Esophagus squamous epithelium (tissue), 5 donors: ENCODE measurements at places on chromosomes 11 and 22.

DNA sequence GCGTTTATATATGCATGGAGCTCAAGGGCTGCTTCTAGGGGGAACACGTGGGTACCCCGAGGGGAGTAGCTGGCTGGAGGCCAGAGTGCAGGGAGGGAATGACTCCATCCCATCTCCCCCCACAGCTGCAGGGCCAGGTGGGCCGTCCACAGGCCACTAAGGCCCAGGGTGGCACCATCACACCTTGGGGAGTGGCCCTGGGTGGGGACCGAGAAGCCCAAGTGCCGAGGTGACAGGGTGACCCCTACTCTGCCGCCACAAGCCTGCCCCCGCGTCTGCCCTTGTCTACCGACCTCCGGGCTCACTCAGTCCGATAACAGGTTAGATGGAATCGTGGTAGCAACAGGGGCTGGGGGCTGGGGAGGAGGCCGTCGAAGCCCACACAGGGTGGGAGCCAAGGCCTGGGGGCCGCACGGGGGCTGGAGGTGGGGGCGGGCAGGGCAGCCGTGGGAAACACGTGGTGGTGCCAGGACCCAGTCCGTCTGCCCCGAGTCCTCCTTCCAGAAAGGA, 125.7 kb downstream of the KCNQ1OT1 start:
- DNase-seq: no peak

GRCh38 chr11:37503411-37504059, 905.5 kb upstream of the RAG2 start:
- no peak for DNase-seq

- no peak for DNase-seq
These were observed 213.3 kb downstream of the CADM1 start for GRCh38 chr11:115290893-115291292.

GRCh38 chr11:69151836-69152235, 3.9 kb upstream of the SMIM38 start:
- no peak for DNase-seq

- DNase-seq: no peak
These were observed 188.1 kb downstream of the CNTN5 start for GRCh38 chr11:99208813-99209212.

DNA sequence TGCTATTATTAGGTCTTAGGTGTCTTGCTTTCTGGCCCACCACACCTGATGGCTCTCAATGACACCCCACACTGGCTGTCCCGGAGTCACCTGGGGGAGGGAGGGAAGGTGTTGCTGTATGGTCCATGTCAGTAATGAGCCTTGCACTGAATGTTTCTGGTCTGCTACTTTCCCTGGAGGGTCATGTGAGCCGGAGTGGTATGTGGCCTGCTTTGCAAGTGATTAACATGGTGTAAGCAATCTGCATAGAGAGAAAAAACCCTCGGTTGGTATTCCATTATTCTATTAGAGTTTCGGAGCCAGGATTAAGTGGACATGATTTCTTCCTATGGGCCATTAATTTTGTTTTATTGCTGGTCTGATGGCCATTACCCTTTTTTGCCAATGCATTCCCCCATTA, 63.9 kb downstream of the PKNOX2 start:
- no peak for DNase-seq
